ENCODE measurements at places on chromosomes 1 and 21. TPM values are rescaled to one million over a fixed set of nuclear protein-coding genes. Genes with fewer than 3 reads are reported as not detected.

The HNRNPCL2 gene
- not detected for total RNA-seq

The OXCT2 gene
- 0.31 TPM for total RNA-seq

- no peak for DNase-seq
Measured at GRCh38 chr1:158140764-158141192, 39.9 kb upstream of the CD1D start.

DNA sequence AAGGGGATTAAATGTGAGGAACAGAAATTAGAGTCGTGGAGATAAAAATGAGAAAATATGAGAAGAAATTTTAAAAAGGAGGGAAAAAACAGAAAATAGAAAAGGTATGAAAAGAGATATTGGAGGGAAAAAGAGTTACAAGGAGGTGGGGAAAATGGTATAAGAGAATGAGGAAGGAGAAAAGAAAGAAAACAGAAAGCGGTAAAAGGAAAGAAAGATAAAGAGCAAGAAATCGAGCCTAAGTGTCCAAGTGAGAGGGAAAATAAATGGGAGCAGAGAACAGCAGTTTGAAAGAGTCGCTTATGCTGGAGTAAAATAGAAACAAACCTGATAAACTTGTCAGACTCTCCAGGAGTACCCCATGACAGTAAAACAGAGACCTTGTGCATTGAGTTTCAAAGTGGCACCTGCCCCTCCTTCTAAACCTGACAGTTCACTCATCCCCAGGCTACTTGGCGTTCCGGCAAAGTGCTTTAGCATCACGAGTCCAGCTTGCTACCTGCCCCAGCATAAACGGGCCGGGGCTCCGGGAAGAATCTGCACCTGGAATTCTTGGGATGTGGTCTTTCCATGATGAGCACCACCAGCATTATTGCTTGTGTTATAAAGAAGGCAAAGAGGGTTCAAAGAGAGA, 585 bp downstream of the NEGR1 start:
- DNase-seq: no peak
